ENCODE measurements at places on chromosomes 5 and 9.

- no peaks in the 10 kb centered on the region for H3K27me3 ChIP-seq
- no peak for DNase-seq
- H3K4me3 ChIP-seq = no peak overlapping the region
- no peaks in the 10 kb centered on the region for H3K4me1 ChIP-seq
Measured at GRCh38 chr9:135281151-135281550, 193.7 kb downstream of the OLFM1 start.

DNA sequence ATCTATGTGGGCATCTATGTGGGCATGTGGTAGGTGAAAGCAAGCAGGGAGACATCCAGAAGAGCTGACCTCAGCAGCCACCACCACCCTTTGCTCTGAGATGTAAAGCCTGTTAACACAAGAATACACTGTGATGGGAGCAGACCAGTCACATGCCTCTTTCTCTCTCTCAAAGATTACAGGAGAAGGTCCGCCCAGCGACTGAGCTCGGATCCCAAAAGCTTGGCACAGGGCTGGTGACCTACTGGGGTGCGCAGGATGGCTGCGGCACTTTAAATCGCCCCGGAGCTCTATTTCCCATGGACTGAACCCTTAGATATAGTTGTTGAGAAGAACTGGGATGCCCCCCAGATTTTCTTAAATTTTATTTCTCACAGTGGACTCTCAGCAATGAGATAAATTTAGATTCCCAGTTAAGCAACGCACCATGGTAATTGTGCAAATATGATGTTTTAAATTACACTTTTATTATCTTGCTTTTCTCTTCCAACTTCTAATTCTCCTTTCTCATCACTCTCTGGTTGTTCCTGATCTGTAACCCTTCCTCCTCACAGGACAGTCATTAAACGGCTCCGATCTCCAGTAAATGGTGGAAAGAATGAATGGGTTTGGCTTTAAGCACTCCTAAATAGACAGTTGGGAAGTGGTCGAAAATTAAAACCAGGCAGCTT lies 37.7 kb upstream of the ICE1 start:
- no peaks in the 10 kb centered on the region for H3K4me1 ChIP-seq
- H3K4me3 ChIP-seq = no peak overlapping the region
- no peaks in the 10 kb centered on the region for H3K27me3 ChIP-seq

- H3K36me3 ChIP-seq = no peaks in the 10 kb centered on the region
- no peaks in the 10 kb centered on the region for H3K27me3 ChIP-seq
- no peak overlapping the region for H3K4me3 ChIP-seq
- H3K4me1 ChIP-seq = no peaks in the 10 kb centered on the region
- no peak overlapping the region for H3K27ac ChIP-seq
Measured at GRCh38 chr5:78923622-78923970, 61.5 kb downstream of the ARSB start.

GRCh38 chr9:105535920-105536668 lies 21.8 kb upstream of the FKTN start:
- H3K27ac ChIP-seq = no peak overlapping the region
- no peak overlapping the region for H3K4me3 ChIP-seq
- H3K4me1 ChIP-seq = peaks cover 10% of the 10 kb centered on the region
- no peaks in the 10 kb centered on the region for H3K36me3 ChIP-seq

- DNase-seq = no peak
- peaks cover 10% of the 10 kb centered on the region for H3K27me3 ChIP-seq
- H3K4me3 ChIP-seq = no peak overlapping the region
- H3K36me3 ChIP-seq = no peaks in the 10 kb centered on the region
- no peak overlapping the region for H3K27ac ChIP-seq
Measured at GRCh38 chr9:105901514-105902109, 207.3 kb downstream of the TMEM38B start.

All from activated CD4-positive, alpha-beta T cell treated with anti-CD3 and anti-CD28 coated beads, Interleukin-2, amount 10 ng/mL, durations not matched to agents 7 days and 5 days (primary cell).